Suprapubic skin (tissue), 4 donors: ENCODE measurements at places on chromosomes 5 and 9.

- DNase-seq, result no peak
Measured at GRCh38 chr5:74239261-74239660, 401.3 kb downstream of the ENC1 start.

DNA sequence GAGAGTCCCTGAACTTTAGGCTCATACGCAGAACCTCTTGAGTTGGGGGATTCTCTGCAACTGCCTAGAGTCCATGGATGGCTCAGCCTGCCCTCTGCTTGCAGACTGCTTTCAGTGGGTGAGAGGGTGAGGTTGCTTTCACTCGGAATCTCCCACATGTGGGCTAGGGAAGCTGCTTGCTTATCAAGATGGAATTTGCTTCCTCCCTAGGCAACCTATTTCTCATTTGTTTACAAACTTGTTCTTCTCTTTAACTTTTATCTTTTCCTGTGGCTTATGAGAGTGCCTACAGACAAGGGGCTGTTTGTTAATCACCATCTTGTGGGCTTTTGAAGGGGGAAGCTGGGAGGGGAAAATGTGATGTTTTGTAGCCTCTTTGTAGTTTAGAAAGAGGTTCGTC is 10.0 kb downstream of the TLE4 start:
- DNase-seq, result no peak

GRCh38 chr9:78448960-78449673 is 152.2 kb downstream of the PSAT1 start:
- DNase-seq, result no peak

GRCh38 chr9:134402182-134402581 is 75.9 kb downstream of the RXRA start:
- DNase-seq, result no peak

DNA sequence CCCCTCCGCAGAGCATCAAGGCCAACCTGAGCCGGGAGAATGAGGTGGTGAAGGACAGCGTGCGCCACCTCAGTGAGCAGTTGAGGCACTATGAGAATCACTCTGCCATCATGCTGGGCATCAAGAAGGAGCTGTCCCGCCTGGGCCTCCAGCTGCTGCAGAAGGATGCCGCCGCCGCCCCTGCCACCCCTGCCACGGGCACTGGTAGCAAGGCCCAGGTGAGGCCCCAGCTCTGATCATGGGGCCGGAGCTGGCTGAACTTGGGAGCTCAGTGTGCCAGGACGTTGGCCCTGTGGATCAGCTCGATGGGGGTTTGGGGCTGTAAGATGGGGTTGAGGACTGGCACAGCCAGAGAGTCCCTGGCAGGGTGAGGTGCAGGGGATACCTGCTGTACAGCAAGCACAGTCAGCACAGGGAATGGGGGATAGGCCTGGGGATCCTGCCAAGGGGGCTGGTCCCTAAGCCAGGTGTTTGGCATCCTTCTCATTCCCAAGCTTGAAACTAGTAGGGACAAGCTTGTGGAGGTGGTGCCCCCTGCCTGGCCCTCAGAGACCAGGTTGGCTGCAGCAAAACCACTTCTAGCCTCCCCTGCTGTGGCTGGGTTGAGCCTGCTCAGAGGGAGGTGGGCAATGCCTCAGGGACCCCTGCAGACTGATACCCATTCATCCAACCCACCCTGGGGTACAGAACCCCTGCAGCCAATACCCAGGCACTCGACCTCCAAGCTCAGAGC is 22.5 kb downstream of the OLFML2A start:
- no peak for DNase-seq

- DNase-seq, result no peak
Measured at GRCh38 chr5:113123618-113124017, 147.0 kb downstream of the DCP2 start.

DNA sequence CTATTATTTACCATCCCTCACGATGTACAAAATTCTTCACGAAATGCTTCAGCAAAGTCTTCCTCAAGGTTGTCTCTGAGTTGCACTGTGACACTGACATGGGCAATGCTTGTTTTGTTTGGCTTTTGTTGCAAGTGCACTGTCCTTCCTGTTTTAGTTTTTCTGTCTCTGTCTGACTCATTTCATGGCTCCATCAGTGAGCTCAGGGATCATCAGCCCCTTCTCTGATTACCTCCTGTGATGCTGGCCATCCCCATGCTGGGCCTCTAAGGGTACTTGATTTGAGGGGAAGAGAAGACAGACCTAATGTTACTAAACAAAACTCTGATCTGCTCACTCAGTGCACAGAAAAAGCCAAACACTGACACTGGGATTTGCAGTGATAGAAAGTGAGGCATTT is 37.6 kb upstream of the STX17 start:
- no peak for DNase-seq

- DNase-seq, result peak; percentile 92
Measured at GRCh38 chr5:180809403-180810209, 7.0 kb upstream of the MGAT1 start.

GRCh38 chr5:80437326-80437725 is 29.5 kb downstream of the ZFYVE16 start:
- DNase-seq, result no peak

DNA sequence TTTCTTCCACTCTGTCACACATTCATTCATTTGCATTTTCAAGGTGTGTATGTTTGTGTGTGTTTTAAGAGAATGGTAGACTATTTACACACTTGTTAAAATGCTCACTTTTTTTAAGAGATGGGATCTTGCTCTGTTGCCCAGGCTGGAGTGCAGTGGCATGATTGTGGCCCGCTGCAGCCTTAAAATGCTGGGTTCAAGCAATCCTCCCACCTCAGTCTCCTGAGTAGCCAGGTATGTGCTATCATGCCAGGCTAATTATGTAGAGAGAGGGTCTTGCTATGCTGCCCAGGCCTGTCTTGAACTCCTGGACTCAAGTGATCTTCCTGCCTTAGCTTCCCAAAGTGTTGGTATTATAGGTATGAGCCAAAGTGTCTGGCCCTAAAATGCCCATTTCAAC is 173.5 kb downstream of the PDE4D start:
- no peak for DNase-seq

DNA sequence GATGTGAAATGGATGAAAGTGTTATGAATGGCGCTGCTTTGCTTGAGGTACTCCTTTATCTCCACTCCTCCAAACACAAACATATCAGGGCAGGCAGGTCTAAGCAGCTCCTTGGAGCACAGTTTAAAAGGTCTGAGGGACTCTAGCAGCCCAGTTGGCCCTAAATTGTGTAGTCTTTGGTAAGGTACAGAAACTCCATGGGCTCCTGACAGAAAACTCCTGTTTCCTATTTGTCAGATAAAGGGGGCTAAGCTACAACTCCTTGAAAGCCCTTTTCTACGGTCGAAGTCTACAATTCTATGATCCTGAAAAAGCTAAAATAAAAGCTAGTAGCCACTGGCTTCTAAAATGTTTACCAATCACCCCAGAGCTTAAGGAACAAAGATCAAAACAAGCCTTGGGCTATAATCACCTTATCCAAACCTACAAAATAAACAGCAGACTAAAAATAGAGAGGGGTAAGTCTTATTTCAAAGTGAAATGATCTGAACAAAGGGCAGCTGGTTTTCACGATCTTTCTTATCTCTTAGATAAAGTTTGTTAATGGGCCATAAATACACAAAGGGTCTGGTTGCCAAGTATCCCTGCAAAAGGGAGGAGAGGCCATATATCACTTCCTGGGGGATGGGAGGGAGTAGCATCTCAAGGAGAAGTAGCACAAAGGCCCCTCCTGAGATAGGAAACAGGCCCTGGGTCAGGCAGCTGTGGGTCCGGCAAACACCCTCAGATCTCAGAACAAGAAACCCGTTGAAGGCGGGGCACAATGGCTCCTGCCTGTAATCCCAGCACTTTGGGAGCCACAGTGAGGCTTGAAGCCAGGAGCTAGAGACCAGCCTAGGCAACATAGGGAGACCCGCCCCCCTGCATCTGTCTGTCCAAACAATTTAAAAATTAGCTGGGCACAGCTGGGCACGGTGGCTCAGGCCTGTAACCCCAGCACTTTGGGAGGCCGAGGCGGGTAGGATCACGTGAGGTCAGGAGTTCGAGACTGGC is 28.3 kb upstream of the DENND4C start:
- no peak for DNase-seq

- no peak for DNase-seq
Measured at GRCh38 chr9:108113596-108113995, 624.0 kb upstream of the KLF4 start.

- no peak for DNase-seq
Measured at GRCh38 chr9:4065054-4065453, 234.8 kb downstream of the GLIS3 start.

- DNase-seq, result no peak
Measured at GRCh38 chr5:17440766-17441165, 57.3 kb upstream of the TAF11L2 start.

DNA sequence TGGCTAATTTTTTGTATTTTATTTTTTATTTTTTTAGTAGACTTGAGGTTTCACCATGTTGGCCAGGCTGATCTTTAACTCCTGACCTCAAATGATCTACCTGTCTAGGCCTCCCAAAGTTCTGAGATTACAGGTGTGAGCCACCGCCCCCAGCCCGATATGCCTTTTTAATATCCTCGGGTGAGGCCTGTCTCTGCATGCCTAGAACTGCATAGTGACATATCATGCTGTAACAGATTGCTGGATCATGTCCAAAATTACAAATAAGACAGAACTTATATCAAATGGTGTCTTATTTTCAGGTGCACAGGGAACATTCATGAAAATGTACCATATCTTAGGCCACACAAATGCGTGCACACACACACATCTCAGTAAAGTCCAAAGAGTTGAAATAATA is 39.1 kb upstream of the PJA2 start:
- DNase-seq, result no peak

DNA sequence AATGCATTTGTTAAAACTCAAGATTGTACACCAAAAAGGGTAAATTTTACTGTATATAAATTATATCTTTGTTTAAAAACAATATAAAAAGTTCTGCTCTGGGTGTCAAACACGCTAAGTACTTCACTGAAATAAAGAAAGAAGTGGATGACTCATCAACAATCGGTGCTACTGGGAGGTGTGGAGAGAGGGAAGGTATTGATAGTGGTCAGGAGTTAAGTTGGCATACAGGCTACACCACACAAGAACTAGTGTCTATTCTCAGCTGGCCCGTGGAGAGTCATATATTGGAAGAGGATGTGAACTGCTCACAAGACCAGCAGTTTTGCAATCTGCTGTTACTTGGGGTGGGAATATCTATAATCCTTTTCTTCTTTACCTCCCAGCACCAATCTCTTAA is 145.7 kb upstream of the TRPC7 start:
- no peak for DNase-seq

- DNase-seq, result no peak
Measured at GRCh38 chr5:111296570-111296969, 72.4 kb downstream of the CAMK4 start.

- DNase-seq, result no peak
Measured at GRCh38 chr9:98429613-98430012, 174.2 kb upstream of the TBC1D2 start.

DNA sequence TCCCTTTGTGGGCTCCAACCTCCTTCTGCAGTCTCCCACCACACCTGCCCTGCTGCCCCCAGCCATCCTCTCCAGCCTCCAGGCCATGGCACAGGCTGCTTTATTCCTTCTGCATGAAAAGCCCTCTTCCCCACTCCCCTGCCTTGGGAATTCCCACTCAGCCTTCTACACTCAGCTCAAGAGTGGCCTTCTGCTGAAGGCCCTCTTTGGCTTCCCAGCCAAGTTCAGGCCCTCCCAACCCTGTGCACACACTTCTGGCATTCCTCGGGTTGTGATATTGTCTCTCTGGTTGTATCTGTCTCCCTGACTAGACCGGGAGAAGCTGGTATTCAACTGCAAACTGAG is 5.7 kb downstream of the SHB start:
- DNase-seq, result no peak

DNA sequence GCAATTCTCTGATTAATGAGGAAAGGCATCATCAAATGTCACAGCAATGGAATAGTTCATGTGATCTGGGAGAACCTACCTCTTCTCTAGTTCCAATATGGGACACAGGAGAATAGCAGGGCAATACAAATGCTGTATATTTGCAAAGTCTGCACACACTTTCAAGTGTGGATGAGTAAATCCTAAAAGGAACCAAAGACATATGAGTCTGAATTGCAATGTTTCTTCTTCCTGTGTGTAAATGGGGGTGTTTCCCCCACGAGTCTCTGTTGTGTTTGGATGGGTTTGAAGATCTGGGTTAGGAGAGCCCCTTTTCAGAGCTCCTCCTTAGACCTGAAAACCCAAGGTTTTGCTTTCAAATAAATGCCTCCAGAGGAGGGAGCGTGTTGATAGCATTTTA is 26.9 kb downstream of the SLC46A2 start:
- no peak for DNase-seq

DNA sequence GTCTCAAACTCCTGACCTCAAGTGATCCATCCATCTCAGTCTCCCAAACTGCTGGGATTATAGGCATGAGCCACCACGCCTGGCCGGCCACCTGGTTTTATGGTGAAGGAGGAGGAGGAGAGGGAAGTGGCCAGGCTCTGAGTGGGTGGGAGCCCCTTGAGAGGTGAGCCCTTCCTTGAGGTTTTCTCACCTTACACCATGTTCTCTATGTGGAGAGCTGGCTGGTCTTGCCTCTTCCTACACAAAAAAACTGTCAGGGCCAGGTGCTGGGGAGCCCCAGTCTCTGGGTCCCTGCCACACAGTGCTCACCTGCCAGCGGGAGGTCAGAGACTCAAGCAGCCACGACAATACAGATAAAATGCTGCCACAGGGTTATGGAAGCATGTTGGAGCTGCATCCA is 18.1 kb downstream of the SWI5 start:
- no peak for DNase-seq

GRCh38 chr5:127886-128285 is 35.9 kb downstream of the PLEKHG4B start:
- DNase-seq, result no peak

DNA sequence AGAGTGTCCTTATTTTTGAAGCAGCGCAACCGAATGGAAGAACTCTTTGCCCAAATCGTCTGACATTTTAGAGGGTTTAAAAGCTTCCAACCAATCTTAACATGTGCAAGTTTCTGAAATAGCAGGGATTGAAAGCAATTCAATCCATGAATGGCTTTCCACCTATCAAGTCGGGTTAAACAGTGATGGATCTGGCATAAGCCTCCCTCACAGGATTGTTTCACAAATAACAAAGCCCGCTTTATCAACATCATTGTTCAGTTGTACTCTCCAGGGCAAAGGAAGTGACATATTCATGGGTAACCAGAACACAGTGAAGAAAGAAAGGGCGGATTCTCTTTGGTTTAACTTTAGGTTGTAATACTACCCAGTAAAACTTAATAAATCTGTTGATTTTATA is 497.3 kb downstream of the MTRR start:
- DNase-seq, result no peak
